Foreskin keratinocyte (primary cell): ENCODE measurements at places on chromosomes 7 and 10. TPM values are rescaled to one million over a fixed set of nuclear protein-coding genes. Genes with fewer than 3 reads are reported as not detected.

GRCh38 chr10:118633786-118634185 lies 38.3 kb upstream of the PRLHR start:
- no peak for DNase-seq

DNA sequence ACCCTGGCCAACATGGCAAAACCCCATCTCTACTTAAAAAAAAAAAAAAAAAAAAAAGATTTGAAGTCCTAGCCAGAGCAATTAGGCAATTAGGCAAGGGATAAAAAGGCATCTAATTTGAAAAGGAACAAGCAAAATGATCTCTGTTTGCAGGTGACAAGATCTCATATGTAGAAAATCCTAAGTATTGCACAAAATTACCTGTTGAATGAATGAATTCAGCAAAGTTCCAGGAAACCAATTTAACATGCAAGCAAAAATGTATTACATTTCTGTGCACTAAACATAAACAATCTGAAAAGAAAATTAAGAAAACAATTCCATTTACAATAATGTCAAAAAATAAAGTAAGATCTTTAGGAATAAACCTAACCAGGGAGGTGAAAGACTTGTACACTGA lies 5.2 kb downstream of the PILRB start:
- no peak for DNase-seq

Gene PAOX
- 1.8 and 3.5 TPM in 2 replicates for total RNA-seq

Gene PON1
- total RNA-seq, result not detected in 2 replicates

DNA sequence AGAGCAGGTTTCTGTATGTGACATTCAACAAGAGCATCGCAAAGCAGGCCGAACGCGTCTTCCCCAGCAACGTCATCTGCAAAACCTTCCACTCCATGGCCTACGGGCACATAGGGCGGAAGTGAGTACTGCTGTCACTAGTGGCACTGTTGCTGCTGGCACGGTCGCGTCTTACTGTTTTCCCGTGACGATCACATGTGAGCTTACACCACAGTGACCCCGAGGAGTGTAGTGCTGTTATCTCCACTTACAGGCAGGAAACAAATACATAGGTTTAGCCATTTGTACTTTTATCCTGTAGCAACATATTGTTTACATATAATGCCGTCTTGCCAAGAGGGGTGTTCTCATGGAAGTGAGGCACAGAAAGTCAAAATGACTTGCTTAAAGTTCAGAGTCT lies 25.4 kb downstream of the FBH1 start:
- no peak for DNase-seq

Gene GIMAP5
- not detected in 2 replicates for total RNA-seq

DNA sequence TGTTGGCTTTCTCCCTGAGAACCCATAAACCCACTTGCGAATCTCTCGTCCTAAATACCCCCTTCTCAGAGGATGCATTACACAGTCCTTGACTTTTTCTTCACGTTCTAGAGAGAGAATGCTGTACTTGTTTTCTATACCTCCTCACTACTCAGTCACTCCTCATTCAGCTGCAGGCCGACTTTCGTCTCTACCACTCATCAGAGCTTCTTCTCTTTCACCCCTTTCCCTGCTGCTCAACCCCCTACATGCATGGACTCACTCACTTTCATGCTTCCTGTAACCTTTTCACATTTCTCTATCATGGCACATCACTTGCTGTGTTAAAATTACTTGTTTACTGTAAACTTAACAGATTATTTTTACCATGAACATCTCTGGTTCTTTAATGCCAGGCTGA lies 19.8 kb downstream of the MDFIC start:
- DNase-seq, result no peak

DNA sequence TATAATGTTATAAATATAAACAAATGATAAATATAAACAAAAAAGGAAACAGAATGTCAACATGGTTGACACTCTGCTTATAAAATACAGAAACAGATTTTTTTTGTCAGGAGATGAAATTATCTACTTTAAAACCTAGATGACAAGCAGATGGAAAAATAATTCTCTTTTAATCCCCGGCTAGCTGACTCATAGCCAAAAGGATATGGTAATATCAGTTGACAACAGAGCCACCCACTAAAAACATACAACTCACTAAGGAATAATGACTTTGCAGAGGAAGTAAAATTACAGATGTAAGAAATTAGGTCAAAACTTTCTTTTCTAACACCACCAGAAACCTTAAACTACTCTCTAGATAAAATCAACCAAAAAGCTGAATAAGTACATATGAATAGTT lies 131.1 kb upstream of the ABCB5 start:
- DNase-seq, result no peak

Gene JCAD
- total RNA-seq, result under 0.01 and 0.03 TPM in 2 replicates

DNA sequence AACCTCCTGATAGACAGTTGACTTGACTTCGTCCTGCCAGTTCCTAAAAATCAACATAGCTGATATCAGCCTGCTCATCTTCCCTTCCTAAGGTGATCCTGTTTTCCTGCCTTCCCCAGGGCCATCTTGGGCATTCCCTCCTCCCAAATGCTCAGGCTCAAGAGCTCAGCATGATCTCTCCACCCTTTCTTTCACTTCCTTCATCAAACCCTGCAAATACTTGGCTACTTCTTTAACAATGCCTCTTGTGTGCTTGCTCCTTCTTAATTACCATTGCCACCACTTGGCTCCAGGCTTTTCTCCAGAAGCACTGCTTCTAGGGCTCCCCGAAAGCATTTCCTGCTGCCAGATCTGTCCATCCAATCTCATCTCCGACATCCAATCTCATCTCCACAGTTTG lies 7.3 kb downstream of the FSCN3 start:
- no peak for DNase-seq

- DNase-seq, result no peak
Measured at GRCh38 chr10:129465796-129466702, 992 bp upstream of the MGMT start.

DNA sequence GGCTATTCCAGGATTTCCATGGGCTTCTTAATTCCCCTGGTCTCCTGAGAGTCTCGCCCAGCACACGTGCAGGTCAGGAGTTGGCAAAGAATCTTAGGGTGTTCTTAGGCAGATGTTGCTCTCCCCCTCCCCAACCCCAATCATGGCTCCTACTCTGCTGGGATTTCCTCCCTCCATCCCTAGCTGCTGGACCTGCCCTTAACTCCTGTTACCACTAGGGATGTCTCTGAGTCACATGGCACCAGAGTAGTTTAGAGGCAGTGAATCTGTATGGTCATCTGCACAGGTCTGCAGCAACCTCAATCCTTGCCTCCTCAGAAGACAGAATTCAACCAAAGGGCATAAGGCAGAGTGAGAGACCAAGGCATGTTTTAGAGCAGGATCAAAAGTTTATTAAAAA lies 51.8 kb upstream of the CHST3 start:
- no peak for DNase-seq

GRCh38 chr10:72079356-72079755 lies 9.0 kb downstream of the SPOCK2 start:
- DNase-seq, result no peak

DNA sequence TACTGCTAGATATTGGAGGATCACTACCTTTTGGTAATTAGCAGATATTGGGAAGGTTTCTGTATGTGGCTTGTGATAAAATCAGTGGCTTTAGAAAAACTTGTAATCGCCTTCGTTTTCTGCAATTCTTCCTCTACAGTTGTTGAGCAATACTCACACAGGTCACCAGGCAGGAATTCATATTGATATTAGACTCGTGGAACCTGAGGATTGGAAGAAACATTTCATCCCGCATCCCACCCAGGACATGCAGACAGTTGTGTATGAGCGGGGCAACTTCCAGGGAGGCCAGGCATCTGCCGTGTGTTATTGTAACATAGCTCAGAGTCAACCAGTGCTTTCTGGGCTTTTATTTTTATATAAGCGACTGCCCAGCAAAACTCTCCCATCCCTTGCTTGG lies 821.3 kb downstream of the LRMDA start:
- peak; percentile 7 for DNase-seq

GRCh38 chr7:18566829-18567228 lies 71.3 kb downstream of the HDAC9 start:
- peak; percentile 28 for DNase-seq

Gene HYAL4
- total RNA-seq, result 0.17 TPM in 1 of 2 replicates, not detected in the other

GRCh38 chr7:133364959-133365690 lies 112.2 kb downstream of the EXOC4 start:
- DNase-seq, result no peak

DNA sequence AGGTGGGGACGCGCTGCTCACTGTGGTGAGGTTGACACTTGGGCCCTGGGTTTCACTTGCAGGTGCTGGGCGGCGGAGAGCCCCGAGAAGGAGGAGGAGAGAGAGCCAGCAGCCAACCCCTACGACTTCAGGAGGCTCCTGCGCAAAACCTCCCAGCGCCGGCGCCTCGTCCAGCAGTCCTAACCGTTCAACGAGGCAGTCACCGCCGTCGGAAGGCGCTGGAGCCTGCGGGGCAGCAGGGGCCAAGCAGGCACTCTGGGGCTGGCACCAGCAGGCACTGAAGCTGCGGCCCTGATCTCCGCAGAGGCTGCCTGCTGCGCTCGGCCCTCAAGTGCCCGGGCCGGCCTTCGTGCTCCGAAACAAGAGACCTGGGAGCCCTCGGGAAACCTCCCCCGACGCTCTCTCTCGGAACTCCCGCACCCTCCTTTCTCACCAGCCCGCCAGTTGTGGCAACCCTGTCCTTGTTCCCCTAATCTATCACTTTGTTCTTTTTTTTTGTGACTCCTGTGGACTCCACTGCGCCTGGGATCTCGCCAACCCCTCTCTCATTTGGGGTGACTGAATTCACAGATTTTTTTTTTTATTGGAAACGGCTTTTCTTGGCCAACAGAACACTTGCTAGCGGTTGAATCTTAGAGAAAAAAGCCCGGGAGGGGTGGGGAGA lies 4.7 kb upstream of the GAD2 start:
- no peak for DNase-seq
